ENCODE measurements at places on chromosomes 5 and 9.

GRCh38 chr9:4902135-4902475 is 83.0 kb upstream of the JAK2 start:
- no peak for DNase-seq

DNA sequence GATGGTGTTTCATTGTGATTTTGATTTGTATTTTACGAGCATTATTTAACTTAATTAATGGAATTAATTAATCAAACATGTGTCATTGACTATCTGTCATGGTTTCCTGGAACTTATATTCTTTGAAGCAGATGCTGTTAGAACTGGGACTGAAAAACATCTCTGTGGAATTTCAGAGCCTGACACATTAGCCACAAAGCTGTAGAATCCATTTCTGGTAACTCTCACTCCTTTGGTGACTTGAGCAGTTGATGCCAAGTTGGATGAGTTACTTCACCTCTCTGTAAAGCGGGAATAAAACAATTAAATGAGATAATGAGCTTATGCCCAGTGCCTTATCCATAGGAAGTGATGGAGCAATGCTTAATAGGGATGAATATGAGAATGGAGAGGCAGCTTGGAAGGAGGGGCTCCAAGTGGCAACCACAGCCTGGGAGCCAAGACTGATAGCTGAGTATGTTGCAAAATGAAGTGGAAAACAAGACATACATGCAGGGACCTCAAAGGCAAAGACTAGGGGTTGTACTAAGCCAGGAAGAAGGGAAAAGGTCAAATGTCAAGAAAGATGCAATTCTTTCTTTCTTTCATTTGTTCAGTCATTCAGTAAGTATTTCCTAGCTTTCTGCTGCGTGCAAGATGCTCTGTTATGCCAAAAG is 23.1 kb upstream of the ADRA1B start:
- DNase-seq = no peak

DNA sequence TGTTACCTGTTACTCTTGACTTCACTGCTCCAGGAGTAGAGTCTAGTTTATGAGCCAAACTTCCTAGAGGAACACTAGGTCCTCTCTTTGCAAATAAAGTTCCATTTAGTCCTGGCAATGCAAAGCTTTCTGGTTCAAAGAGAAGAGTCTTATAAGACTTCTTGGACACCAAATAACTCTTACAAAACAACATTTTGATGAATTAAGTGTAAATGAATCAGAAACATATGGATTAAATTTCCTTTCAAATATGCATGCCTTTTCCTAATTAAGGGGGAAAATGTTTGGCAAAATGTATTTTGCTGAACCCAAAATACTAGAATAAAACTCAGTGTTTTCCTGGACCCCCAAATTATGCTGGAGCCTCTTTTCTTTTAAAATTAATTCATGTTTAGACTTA is 388.0 kb downstream of the FGF10 start:
- no peak for DNase-seq

GRCh38 chr9:71895117-71895516 is 15.9 kb downstream of the ABHD17B start:
- no peak for DNase-seq

- no peak for DNase-seq
Measured at GRCh38 chr5:114473541-114473940, 111.7 kb downstream of the KCNN2 start.

DNA sequence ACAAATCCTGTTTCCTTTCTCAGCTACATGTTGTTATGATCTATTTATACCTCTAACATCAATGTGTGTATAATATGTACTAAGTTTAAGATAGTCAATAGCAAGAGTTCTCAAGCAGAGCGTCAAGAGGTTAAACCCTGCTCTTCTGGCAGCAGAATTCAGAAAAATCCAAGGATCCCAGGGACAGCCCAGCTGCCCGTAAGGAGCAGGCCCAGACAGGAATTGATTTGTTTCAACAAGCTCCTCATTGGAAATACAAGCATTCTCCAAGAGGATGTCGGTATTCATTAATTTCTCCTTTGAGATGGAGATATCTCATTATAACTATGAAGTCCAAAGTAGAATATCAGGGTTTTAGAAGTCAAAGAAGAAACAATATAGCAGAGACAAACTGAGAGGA is 14.9 kb downstream of the EFNA5 start:
- DNase-seq = no peak

GRCh38 chr9:8857068-8857925 is 1057.7 kb upstream of the DMAC1 start:
- DNase-seq = no peak

DNA sequence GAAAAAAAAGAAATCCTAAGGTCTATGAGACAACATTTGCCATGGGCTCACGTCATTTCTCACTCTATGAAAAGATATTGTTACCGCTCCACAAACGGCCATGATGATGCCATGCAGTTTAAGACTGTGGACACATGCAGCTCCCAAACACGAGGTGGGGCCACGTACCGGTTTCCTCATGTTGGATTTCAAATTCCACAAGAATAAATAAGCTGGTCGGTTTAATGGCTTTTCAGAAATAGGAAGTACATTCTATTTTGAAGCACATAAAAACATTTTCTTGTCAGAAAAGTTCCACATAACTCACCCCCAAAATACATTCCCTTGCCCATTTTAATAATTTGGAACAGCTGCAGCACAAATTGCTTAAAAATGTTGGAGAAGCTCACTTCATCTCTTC is 130.6 kb downstream of the MYO10 start:
- DNase-seq = no peak

GRCh38 chr5:38451074-38451725 is 105.2 kb downstream of the LIFR start:
- no peak for DNase-seq

GRCh38 chr5:159605585-159605984 is 275.3 kb upstream of the IL12B start:
- no peak for DNase-seq

DNA sequence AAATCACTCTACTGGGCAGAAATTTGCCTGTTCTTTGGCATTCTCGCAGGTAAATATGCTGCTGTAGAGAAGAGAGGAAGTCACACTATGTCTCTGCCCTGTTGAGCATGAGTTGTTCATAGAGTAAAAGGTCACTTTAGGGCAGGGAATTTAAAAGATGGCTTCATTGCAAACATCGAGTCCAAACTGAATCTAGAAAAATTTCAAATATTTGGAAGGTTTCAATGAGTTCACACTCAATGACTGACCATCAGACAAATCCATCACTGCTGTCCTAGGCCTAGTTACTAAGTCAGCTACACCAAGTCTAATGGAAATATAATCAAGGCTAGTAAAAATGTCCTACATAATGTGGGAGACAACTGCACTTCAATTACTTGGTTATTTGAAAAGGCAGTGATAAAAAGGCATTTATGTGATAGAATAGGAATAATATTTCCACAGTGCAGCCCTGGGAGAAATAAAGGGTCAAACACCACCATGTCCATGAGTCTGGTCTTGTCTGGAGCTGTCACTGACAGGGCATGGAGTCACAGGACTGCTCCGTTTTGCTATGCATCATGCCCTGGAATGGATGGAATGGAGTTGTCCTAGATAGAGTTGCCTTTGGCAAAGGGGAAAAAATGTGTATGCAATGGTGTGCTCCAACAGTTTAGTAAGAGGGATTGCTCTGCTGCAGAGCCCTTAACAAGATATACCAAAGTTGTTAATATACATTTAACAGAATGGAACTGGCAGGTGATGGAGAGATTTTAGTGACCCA is 218.5 kb upstream of the DAPK1 start:
- no peak for DNase-seq

GRCh38 chr5:154372661-154373060 is 73.1 kb upstream of the SAP30L start:
- DNase-seq = no peak

- DNase-seq = no peak
Measured at GRCh38 chr5:1901061-1901460, 18.3 kb upstream of the IRX4 start.

DNA sequence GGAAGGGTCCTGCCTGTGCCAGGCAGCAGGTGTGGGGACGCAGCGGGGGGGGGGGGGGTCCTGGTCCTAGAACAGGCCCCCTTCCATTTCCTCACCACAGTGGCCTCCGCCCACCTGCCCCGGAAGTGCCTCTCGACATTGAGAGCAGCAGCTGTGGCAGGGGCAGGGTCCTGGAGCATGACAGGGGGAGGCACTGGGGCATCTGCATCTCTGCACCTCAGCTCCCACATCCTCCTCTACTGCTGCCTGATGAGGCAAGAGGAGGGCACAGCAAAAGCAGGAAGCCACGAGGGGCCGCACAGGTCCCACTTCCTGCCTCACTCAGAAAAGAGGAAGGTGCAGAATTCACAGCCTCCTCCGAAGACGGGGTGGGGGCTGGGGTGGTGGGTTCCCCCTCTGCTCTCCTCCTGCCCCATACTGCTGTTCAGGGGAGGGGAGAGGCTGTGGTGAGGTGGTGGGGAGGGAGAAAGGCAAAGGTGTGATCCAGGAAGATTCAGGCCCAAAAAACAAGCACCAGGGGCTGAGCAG is 14.8 kb downstream of the AKNA start:
- DNase-seq = peak; percentile 93

- no peak for DNase-seq
Measured at GRCh38 chr9:33162721-33163311, 4.3 kb downstream of the B4GALT1 start.

GRCh38 chr5:127875235-127876021 is 172.2 kb downstream of the CCDC192 start:
- DNase-seq = no peak

DNA sequence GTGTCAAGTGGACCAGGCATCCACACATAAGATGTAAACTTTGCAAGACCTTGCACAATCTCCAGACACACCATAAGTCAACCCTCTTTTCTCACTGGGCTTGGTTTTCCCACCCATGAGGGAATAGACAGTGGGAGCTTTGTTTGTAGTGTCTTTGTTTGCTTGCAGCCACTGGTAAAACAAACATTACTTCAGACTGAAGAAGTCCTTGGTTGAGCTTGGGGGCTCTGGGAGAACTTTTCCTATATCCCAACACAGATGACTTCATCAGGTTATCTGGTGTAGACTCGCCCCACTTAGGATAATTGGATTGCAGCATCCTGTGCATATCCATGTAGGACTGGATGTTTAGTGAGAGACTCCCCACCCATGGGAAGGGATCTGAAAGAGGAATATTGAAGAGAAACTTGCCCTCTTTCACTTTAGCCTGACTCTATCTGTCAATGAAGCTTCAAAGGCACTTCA is 11.5 kb upstream of the ADGRV1 start:
- no peak for DNase-seq

- DNase-seq = peak; percentile 1
Measured at GRCh38 chr5:169805527-169805934, 168.5 kb downstream of the DOCK2 start.

DNA sequence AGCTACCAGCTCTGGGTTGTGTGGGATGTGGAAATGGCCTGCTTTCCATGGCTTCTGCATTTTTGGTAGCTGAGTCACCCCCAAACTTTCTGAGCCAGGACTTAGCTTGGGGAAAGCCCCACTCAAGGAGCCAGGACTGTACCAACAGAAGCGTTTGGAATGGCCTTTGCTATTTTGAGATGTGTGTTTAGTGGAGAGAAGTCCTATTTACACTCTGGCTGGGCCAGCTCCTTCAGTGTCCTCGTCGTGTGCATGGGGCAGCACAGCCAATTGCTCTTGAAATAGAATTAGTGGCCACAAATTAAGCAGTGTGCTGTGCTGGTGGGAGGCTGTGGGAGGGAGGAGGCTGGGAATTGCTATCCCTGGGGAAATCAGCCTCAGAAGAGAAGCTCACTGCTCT is 51.6 kb downstream of the ENTREP1 start:
- no peak for DNase-seq

- no peak for DNase-seq
Measured at GRCh38 chr9:19232823-19233194, 2.3 kb downstream of the DENND4C start.

DNA sequence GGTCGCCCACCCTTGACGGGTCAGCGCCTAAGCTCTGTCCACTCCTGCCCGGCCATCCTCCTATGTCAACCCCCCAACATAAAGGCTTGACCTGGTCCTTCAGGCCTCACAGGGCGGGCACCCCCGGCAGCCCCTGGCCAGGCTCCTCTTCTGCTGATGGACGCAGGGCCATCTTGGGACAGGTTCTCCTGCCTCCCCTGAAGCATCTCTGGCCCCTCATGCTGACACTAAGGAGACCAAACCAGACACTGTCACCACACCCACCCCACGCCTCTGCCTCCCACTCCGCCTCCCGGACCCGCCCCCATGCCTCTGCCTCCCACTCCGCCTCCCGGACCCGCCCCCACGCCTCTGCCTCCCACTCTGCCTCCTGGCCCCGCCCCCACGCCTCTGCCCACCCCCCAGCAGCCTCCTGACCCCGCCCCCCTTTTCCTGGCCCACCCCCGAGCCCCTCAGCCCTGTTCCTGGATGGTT is 6.8 kb downstream of the OBP2A start:
- no peak for DNase-seq

GRCh38 chr9:70257991-70258691 is 637 bp upstream of the SMC5 start:
- no peak for DNase-seq

Data from CD4-positive, alpha-beta T cell treated with Interferon gamma for 1 hour (primary cell).